ENCODE measurements at places on chromosomes 13 and 19.

GRCh38 chr13:30744681-30745077 lies 9.3 kb downstream of the ALOX5AP start:
- no peak for DNase-seq

- no peak for DNase-seq
Measured at GRCh38 chr13:22506096-22506691, 674.6 kb upstream of the SGCG start.

- DNase-seq: no peak
Measured at GRCh38 chr19:17479325-17479791, 9.0 kb downstream of the SLC27A1 start.

- no peak for DNase-seq
Measured at GRCh38 chr19:4518345-4519171, at the start of gene PLIN4. Gene PLIN4 (minus strand): TSS chr19:4518486. CDS start chr19:4518272, 214 bp downstream.

- DNase-seq: no peak
Measured at GRCh38 chr19:54708781-54709180, 15.5 kb upstream of the KIR3DL3 start.

DNA sequence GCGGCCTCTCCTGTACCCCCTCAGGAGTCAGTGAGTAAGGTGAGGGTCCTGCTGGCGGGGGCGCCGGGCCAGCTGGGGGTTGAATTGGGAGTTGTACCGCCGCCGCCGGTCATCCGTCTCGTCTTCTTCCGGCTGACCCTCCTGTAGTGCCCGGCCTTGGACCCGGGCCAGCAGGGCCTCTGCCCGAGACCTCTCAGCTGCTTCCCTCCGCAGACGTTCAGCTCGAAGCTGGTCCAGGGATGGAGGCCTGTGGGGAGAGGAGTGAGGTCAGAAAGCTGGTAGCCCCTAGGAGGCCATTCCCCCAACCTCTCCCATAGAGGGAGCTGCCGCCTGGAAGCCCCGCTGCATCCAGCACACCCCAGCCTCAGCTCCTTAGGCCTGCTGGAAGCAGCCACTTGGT lies 3.8 kb downstream of the LENG1 start:
- DNase-seq: no peak

DNA sequence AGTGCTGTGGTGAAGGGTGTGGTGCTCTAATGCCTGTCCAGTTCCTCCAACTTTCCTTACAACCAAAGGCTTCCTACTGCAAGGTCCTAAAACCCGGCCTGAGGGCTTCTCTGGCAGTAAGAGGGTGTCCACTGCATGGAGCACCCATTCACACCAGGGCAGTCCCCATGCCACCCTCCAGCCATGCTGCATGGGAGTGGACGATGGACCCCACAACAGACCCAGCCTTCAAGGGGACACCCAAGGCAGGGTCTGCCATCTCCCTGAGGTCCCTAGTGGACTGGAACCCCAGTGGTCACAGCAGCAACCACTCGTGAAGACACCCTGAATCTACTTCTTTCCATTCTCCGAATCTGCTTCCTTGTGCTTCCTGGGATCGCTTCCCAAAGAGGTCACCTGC lies 117.6 kb upstream of the SOX1 start:
- no peak for DNase-seq

DNA sequence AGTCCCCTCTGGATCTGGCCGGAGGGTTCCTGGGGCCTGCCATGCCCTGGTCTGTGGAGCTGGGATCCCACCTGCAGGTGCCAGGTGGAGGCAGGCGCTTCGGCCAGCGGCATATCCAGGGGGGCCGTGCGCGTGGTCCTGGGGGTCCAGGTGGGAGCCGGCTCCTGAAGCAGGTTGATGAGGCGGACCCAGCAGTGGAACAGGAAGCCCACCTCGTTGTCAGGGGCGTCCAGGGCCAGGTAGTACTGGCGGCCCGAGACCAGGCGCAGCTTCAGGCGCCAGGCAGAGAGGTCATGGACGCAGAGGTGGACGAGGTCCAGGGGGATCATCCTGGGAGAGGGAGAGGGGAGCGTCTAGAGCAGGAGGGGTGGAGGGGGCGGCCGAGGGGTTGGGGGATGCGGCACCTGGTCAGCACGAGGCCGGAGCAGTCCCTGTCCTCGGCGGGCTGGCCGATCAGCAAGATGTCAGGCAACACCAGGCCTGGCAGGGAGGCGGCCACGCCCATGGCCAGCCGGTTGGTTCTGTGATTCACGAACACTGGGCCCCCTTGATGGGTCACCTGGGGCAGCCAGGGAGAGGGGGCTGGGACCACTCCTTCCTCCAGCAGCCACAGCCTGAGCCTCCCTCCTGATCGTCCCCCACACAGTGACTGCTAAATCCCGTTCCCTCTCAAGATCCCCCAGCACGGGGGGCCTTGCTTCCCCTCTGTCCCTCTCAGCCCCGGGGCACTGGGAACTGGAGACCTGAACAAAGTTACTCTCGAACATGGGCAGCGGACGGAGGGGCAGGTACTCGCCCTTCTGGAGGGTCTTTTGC lies 678 bp downstream of the GARIN5B start:
- no peak for DNase-seq

DNA sequence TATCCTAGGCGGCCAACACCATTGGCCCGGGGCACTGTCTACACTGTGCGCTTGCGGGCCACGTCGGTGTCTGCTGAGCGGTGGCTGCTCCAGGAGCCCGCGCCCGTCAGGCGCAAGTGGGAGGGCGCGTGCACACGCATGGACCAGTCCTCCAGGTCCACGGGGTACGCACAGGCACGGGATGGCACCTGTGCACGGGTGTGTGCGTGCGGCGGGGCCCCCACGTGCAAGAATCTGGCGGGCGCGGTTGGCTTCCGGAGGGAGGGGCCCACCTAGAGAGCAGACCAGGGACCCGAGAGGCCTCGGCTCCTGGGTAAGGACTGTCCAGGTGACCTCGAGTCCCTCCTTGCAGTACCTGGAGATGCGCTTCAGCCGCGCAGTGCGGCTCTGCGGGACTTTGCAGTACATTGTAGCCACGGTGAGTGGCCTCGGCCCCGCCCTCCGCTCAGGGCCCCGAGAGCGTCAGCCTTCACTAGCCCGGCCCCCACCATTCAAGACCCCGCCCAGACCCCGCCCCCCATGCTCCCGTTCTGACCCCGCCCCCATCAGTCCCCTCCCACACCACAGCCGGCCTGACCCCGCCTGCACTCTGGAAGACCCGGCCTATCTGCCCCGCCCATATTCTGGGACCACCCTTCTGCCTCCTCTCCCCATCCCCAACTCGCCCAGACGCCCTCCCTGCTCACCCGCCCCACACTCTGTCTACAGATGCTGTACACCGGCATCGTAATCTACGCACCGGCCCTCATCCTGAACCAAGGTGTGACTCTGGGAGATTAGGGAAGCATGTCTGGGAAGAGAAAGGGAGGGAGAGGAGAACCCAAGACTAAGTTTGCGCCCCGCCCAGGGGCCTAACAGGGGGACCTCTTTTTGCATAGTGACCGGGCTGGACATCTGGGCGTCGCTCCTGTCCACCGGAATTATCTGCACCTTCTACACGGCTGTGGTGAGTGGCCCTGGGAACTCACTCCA lies 2.3 kb downstream of the SLC5A5 start:
- DNase-seq: peak; percentile 28

DNA sequence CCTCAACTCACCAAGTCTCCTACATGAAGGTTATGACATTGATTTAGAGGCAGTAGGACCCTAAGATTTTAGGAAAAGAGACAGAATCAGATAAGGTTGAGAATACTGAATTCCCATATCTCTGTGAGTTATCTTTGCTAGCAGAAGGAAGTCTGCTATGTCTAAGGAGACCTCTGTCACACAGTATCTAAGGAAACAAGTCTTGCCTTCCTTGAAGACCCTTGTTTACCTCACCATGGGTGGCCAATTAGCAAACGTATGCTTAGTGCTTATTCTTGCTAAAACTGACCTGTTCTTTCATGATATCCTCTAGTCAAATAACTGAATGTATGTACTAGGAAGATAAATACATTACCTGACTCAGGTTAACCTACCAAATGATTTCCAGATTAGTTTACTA lies 855.4 kb upstream of the SLITRK1 start:
- DNase-seq: no peak

DNA sequence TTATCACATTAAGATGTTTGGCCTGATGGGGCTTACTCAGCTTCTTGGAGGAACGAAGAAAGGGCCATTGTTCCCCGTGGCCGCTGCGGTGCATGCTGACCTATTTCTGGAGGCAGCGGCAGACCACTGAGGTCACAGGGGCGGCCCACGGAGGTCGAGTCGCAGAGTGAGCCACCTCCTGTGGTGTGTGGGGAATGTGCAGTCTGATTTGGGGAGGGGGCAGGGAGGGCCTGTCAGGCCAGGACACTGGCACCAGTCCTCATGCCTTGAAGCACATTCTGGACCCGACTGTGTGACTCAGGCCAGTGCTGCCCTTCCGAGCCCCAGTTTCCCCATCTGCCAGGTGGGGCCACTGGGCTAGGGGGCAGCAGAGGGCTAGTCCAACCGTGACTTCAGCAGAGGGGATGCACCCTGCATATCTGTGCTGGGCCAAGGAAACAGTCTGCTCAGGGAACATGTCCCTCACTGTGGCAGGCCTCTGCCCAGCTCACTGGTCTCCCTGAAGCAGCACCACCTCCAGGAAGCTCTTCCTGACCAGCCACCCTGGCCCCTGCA lies 6.3 kb downstream of the SLC7A10 start:
- DNase-seq: no peak

DNA sequence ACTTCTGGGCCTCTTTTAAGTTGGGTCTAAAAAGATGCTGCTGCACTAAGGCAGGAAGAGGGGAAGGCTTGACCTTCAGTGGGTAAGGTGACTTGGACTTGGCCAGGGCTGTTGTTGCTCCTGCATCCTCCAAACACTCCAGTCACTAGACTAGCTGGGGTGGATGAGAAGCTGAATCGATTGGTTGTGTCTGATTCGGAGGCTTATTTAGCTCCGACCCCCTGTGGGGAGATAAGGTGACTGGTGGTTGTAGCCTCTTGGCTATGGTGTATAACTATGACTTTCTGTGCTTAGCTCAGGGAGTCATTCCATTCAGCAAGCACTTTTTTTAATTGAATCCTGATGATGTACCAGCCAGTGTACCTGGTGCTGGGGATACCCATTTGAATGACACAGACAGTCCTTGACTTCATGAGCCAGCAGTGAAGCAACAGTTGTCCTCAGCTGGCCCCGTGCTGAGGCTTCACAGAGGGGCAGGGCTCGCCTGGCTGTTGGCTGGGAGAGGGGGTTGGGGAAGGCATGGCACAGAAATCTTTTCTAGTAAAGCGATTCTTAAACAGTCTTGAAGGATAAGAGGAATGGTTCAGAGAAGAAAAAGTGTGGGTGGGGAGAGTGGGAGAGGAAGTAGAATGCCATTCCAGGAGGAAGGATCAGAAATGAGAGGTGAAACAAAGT lies 9.9 kb downstream of the PCDH8 start:
- DNase-seq: no peak

DNA sequence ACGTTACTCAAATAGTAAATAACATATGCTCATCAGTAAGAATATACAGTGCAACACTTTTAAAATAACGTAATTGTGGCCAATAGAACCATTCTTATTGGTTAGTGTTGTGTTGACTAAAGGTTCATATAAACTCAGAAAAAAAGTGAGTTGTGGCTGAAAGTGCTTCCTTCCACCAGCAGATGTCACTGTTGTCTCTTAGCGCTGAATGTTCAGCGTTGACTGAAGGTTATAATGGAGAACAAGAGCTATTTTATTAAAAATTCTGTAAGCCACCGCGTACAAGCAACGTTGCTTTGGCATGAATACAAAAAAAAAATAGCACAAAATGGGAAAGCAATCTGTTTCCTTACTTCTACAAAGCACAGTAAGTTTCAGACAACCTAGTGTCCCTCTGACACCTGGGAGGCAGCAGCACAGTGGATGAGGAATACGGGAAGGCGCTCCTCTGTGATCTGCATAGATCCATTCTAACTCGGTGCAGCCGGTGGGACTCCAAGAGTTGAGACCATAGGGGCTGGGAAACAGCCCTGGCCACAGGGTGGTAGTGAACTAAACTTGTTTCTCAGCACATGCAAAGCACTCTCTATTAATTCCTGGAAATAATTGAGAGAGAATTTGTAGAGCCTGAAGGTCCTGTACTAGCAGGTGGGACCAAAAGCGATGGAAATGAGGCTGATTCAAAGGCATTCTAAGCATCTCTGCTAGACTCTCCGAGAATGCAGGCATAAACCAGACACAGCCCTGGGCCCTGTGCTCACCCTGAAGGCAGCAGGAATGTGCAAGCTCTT lies 23.9 kb upstream of the OXGR1 start:
- peak; percentile 2 for DNase-seq

DNA sequence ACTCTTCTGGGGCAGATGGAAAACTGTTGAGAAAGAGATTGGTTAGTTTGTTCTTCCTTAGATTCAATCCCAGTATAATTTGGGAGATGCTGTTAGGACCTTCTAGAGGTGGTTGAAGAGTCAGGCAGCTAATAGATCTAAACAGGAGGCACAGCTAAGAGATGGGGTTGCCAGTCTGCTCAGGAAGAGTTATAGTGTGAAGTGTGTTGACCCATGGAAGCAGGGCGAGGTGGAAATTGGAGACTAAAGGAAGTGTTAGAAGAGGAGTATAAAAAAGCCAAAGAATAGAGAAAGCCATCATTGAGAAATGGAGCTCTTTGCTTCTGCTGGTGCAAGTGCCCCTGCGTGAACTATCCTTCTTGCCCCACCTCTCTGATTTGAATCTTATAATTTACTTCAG lies 3.8 kb upstream of the OXGR1 start:
- no peak for DNase-seq

GRCh38 chr19:32779082-32779481 lies 59.5 kb downstream of the TDRD12 start:
- no peak for DNase-seq

- peak; percentile 1 for DNase-seq
Measured at GRCh38 chr13:104875038-104875754, 1660.3 kb downstream of the EFNB2 start.

DNA sequence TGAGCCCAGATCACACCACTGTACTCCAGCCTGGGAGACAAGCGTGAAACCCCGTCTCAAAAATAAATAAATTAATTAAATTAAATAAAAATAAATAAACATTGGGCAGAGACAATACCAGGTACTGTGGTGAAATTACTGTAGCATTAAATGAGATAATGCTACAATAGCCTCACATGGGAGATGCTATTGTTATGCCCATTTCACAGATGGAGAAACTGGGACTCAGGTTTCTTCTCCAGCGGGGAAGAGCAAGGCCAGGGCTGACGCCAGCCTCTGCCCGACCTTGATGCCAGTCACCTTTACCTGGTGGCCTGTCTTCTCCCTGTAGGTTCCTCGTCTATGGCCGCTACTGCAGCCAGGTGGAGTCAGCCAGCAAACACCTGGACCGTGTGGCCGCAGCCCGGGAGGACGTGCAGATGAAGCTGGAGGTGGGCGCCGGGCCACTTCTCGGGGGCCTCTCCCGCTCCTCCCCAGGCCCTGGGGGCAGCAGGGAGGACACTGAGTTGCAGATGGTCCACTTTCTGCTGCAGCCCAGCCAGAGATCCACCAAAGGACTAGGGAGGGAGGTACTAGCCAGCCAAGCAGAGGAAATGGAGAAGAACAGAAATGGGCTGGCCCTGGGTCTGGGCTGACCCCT lies 53.9 kb downstream of the VAV1 start:
- no peak for DNase-seq

DNA sequence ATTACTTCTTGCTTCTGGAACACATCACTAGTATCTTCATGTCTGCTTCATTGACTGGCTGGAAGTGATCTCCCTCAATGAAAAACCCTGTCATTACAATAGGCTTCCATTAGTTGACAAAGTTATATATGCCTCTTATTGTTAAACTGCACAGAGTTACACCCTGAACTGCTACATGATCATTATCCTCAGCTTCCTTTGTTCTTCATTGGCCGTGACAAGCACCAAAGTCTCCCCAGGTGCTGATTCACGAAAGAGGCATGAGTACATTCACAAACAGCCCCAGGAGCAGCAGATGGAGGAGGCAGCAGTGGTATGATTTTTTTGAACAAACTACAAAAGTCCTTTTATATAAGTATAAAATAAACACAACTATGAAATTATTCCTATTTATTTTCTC lies 51.4 kb downstream of the VWA8 start:
- no peak for DNase-seq
